Articular chondrocyte of knee joint (primary cell): ENCODE measurements at places on chromosomes 6 and 20. TPM values are rescaled to one million over a fixed set of nuclear protein-coding genes. Genes with fewer than 3 reads are reported as not detected.

The ACTL10 gene
- 1.7 and 2.1 TPM in 2 replicates for total RNA-seq

The SALL4 gene
- 0.11 and 0.26 TPM in 2 replicates for total RNA-seq

The RNF144B gene
- total RNA-seq: 16.6 and 21.4 TPM in 2 replicates

The RIPOR3 gene
- 0.76 and 0.78 TPM in 2 replicates for total RNA-seq

The PKHD1 gene
- total RNA-seq: not detected in 2 replicates

The FAM217A gene
- total RNA-seq: not detected in 2 replicates

The DPPA5 gene
- total RNA-seq: not detected in 2 replicates

The METTL24 gene
- 0.39 and 0.97 TPM in 2 replicates for total RNA-seq

The SSTR4 gene
- not detected in 2 replicates for total RNA-seq

The CD109 gene
- 176 and 200 TPM in 2 replicates for total RNA-seq

The PNPLA1 gene
- total RNA-seq: 0.22 TPM in 1 of 2 replicates, not detected in the other

The GLP1R gene
- not detected in 2 replicates for total RNA-seq

The UBE2C gene
- total RNA-seq: 17.1 and 17.3 TPM in 2 replicates

The SLC22A7 gene
- not detected in 2 replicates for total RNA-seq

The HFE gene
- 15.4 and 20.3 TPM in 2 replicates for total RNA-seq

The RBL1 gene
- total RNA-seq: 14.4 and 18.4 TPM in 2 replicates

The OCSTAMP gene
- not detected in 2 replicates for total RNA-seq

The NT5E gene
- total RNA-seq: 499 and 602 TPM in 2 replicates

The KIAA1755 gene
- total RNA-seq: 2.0 and 3.7 TPM in 2 replicates

The FAM209B gene
- total RNA-seq: 0.22 and 0.52 TPM in 2 replicates
